ENCODE measurements at places on chromosomes 3 and 15.
A peak's percentile ranks its signal among the peaks of the same experiment; 100 is the strongest.

- no peak for DNase-seq
These were observed 4.1 kb upstream of the CLPX start for GRCh38 chr15:65189102-65189740.

GRCh38 chr3:7346364-7346763 lies 485.4 kb downstream of the GRM7 start:
- no peak for DNase-seq

DNA sequence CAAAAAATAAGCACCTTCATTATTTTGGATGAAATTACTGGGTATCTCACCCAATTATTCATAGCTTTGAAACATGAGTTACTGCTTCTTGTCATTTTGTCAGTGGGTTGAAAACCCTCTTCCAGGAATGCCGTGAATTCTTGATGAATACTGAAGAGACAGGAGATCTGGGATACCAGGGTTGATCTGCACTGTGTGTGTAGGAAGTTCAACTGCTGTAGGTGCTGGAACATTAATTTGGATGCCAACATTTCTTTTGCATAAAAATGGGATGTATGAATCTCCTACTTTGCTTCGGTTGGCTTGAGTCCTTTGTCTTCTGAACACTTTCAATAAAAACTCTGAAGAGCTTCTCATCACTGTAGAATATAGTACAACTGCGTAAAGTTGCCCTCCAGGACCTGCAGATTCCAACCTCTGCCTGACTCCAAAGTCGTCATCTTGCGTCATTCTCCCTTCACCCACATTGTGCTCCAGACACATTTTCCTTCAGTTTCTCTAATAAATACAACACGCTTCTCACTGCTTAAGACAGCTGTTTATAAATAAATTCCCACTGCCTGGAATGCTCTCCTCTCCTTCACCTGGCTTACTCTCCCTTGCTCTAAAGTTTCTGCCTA lies 312.7 kb upstream of the TGFBR2 start:
- no peak for DNase-seq

DNA sequence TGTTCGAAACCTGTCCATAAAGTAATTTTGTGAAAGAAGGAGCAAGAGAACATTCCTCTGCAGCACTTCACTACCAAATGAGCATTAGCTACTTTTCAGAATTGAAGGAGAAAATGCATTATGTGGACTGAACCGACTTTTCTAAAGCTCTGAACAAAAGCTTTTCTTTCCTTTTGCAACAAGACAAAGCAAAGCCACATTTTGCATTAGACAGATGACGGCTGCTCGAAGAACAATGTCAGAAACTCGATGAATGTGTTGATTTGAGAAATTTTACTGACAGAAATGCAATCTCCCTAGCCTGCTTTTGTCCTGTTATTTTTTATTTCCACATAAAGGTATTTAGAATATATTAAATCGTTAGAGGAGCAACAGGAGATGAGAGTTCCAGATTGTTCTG lies 44.4 kb downstream of the AGTR1 start:
- DNase-seq = no peak

- peak; percentile 65 for DNase-seq
These were observed 1.9 kb downstream of the KLF13 start for GRCh38 chr15:31328428-31328968.

GRCh38 chr3:194005930-194006501 lies 129.9 kb upstream of the HES1 start:
- DNase-seq = no peak

GRCh38 chr15:34657469-34658127 lies 74.1 kb upstream of the GOLGA8B start:
- no peak for DNase-seq

GRCh38 chr15:69758810-69759790 lies 306.5 kb downstream of the RPLP1 start:
- peak; percentile 84 for DNase-seq

GRCh38 chr15:85128621-85129020 lies 147.0 kb downstream of the PDE8A start:
- no peak for DNase-seq

DNA sequence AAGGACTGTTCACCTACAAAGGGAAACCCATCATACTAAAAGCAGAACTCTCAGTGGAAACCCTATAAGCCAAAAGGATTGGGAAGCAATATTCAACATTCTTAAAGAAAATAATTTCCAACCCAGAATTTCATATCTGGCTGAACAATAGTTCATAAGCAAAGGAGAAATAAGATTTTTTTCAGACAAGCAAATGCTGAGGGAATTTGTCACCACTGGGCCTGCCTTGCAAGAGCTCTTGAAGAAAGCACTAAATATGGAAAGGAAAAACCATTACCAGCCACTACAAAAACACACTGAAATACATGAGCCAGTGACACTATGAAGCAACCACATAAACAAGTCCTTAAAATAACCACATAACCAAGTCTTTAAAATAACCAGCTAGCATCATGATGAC lies 28.9 kb upstream of the DCBLD2 start:
- no peak for DNase-seq

DNA sequence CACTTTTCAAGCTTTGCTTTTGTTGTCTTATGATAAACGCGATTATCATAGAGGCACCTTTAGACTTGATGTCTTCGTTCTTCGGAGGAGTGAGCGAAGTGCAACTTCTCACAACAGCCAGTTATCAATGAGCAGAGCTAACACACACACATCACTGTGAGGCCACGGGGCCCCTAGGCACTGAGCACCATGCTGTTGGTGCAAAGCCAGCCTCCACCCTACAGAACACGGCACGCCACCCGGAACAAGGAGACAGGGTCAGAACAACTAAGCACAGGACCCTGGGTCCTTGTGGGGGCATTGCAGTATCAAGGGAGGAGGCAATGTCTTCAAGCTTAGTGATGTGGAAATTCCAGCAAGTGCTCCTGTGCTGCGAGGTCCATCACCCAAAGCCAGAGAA lies 244.5 kb downstream of the OCA2 start:
- DNase-seq = no peak

DNA sequence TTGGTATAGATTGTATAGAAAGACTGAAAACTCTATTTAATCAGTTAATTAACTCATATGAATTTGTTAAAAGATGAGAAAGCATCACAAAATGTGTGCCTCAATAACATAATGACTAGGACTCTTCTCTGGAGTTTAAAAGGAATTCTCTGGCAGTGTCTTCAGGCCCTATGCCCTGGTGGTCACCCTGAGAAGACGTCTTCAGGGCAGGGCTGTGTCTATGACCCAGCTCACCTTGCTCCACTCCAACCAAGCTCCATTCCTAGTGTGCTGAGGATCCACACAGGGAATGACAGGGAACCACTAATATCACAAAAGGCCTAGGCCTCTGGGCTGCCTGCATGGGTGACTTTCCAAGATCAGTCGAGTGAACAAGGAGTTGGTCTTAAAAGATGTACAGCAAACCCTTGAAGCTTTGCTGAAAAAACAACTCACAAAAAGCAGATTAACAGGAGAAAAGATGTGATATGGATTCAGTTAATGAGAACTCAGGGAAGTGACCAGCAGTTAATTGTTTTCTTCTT lies 156.6 kb downstream of the SNRK start:
- DNase-seq = no peak

- DNase-seq = no peak
These were observed 159.7 kb downstream of the RSL24D1 start for GRCh38 chr15:55037071-55037470.

DNA sequence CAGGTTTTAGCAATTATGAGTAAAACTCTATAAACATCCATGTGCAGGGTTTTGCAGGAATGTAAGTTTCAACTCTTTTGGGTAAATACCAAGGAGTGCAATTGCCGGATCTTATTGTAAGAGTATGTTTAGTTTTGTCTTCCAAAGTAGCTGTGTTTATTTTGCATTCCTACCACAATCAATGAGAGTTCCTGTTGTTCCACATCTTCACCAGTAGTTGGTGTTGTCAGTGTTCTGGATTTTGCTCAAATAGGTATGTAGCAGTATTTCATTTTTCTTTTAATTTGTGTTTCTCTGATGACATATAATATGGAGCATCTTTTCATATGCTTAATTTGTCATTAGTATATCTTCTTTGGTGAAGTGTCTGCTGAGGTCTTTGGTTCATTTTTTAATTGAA lies 185.1 kb upstream of the GALNT15 start:
- DNase-seq = no peak

GRCh38 chr3:52080830-52081719 lies 24.7 kb upstream of the DUSP7 start:
- no peak for DNase-seq

DNA sequence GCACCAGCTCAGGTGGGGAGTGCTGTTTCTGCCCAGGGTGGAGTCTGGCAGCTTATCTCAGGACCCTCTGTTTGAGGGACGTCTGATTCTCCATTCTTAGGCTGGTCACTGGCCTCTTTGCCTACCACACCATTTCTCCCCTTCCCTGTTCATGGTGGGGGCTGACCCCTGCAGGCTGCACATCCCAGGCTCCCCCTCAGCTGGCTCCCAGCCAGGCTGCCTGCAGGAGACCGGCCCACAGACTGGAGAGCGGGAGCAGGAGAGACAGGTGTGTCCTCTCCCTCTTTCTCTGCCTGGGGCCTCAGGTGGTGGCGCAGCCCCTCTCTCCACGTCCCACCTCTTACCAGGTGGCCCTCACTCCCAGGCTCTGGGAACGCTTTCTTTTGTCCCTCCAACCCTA lies 60.8 kb downstream of the RAB11A start:
- DNase-seq = no peak

- DNase-seq = no peak
These were observed 41.6 kb downstream of the MB21D2 start for GRCh38 chr3:192875971-192876565.

GRCh38 chr15:90818251-90819210 lies 49.9 kb upstream of the FURIN start:
- DNase-seq = no peak

DNA sequence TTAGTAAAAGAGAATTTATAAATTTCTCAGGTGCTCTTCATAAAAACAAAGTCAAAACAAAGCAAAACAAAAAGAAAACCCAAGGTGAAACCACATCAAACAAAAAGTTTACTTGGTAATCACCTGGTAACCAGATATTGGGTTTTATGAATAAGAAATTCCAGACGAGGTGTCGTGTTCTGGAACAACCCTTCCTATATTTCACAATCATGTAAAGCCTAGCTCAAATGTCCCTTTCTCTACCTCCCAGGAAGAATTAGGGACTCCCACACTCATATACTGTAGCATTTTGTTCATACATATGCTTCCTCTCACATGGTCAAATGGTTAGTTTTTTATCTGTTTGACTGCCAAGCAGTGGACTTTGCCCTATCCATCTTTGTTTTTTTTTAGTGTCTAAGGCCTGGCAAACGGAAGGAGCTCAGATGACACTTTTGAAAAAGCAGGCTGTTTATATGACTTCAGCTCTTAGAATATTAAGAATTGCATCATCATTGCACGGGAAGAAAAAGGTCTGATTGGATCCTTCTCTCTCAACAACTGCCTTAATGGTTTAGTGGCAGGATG lies 326.7 kb upstream of the TBL1XR1 start:
- DNase-seq = no peak

GRCh38 chr3:128787256-128788253 lies 61.6 kb downstream of the RAB7A start:
- DNase-seq = no peak

GRCh38 chr3:107810171-107811071 lies 280.4 kb downstream of the CD47 start:
- DNase-seq = no peak

DNA sequence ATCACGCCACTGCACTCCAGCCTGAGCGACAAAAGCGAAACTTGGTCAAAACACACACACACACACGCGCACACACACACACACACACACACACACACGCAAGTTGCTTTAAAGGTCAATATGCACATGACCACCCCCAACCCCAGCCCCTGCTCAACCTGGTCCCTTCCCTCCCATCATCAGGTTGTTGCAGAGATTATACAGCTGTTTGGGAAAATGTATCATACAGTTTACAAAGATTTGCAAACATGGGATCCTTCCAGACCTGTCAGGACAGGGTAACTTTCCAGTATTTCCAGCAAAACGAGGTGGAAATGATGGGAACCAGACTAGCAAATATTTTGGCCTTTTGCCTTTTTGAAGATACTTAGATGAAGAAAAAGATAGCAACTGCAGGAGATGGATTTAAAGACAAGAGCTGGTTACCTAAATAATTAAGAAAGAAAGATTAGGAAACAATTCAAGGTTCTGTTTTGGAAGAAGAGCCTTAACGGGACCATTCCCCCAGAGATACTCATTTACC lies 80.2 kb downstream of the TNIK start:
- DNase-seq = no peak

GRCh38 chr3:4533489-4534443 lies 40.6 kb downstream of the ITPR1 start:
- DNase-seq = no peak

GRCh38 chr15:42401544-42402454 lies 42.5 kb downstream of the CAPN3 start:
- peak; percentile 4 for DNase-seq

DNA sequence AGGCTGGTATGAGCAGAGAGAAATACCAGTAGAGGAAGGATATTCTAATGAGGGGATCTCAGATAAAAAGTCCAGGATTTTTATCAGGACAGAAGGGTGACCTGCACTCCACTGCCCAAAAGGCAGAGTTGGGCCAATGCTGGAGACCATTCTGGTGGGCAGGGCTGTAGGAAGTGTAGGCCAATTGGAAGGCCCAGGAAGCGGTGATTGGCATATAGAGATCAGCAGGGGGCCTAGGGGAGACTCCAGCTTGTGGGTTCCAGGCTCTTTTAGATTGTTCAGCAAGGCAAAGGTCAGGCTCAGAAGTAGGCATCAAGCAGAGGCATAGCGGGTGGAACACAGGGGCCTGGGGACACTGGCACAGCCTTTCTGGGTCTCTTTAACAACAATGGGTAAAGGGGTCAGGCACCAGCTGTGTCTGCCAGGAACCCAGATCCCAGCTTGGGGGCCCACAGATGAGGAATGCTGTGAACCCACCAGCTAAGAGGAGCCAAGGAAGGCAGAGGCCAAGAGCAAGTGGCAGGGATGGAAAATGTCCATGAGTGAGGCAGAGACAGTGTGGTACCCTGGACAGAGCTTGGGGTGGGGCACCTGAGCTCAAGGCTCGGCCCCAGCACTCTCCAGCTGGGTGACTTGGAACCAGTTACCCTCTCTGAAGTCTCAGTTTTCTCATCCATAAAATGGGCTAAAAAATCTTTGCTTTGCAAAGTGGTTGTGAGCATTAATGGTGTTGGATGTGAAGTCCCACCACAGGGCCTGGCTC lies 27.0 kb upstream of the RASGRF1 start:
- DNase-seq = no peak

- DNase-seq = no peak
These were observed 348.5 kb upstream of the PROK2 start for GRCh38 chr3:72133329-72134011.

- no peak for DNase-seq
These were observed 24.0 kb downstream of the RMDN3 start for GRCh38 chr15:40731034-40731433.

DNA sequence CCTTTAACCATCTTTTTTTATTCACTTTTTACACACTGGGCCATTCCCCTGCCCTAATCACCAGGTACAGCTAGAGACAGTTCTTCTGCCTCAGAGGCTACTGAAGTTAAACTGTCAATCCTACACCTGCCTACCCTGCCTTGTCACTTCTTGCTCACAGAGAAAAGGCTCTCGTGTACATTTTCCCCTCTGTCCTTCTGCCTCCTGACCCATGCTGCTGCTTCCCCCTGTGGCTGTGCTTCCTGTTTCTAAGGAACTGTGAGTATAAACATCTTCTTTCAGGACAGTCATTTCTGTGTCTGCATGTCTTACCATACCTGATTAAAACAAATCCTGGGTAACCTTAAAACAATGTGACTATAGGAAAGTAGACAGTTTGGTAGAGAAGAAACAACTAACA lies 236.4 kb upstream of the MRPL3 start:
- no peak for DNase-seq
